ENCODE measurements at places on chromosomes 3 and 15.

DNA sequence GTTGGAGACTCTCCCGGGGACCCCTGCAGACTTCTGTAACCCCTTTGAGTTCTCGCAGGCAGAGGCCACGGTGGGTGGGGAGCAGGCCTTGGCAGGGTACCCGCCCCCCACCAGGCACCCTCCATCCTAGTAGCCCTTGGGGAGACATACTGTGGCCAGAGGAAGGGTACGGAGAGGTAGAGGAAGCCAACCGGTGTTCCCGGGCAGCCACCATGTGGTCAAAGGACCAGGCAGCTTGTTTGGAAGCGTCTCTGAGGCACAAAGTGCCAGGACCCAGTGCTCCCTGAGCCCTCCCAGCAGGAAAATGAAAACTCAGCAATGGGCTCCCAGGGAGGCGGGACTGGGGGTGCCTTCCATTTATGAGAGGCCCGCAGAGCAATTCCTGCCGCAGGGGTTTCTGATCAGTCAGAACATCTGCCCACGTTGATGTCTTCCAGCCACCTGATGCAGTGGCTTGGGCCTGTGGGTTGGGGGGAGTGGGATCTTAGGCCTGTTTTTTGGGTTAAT lies 53.0 kb upstream of the CGNL1 start:
- no peak for DNase-seq

GRCh38 chr3:15040844-15041243 lies 24.3 kb downstream of the MRPS25 start:
- no peak for DNase-seq

DNA sequence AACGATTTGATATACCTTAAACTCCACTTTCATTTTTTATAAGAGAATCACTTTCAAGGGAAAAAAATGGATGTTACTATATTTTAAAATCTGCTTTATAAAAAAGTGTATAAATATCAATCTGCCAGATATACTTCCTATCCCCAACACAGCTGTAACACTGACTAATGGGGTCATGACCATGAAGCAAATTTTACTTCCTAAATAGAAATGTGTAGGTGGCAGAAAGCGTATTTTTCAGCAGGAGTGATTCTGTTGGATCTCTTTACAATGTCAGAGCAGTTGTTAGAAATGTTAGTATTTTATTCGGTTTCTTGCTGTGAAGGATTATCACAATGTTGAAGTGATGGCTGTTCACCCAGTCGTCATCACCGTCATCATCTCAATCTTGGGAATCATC lies 5.5 kb upstream of the C15orf40 start:
- no peak for DNase-seq

GRCh38 chr3:185362850-185363661 lies at the start of gene MAP3K13:
Gene MAP3K13, plus strand, starts transcription at chr3:185363136. Its CDS starts 65,446 bp downstream, at chr3:185428582.
- peak; percentile 96 for DNase-seq

GRCh38 chr3:43997316-43997715 lies 244.4 kb upstream of the TOPAZ1 start:
- DNase-seq, result no peak

DNA sequence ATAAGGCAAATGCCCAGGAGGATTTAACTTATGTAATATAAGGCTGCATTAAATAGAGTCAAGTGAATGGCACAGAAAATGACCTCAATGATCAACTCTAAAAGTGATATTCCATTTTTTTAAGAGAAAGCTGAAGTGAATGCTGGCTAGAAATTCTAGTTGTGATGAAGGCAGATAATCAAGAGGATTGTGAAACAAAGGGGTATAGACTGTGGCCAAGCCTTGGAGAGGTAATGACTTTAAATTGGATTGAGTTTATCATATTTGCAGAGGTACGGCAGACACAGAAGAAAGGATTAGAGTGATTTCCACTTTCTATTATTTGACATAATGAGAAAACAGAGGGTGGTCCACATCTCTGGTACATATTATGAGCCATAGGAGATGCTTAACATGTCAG lies 269.2 kb downstream of the MECOM start:
- no peak for DNase-seq

DNA sequence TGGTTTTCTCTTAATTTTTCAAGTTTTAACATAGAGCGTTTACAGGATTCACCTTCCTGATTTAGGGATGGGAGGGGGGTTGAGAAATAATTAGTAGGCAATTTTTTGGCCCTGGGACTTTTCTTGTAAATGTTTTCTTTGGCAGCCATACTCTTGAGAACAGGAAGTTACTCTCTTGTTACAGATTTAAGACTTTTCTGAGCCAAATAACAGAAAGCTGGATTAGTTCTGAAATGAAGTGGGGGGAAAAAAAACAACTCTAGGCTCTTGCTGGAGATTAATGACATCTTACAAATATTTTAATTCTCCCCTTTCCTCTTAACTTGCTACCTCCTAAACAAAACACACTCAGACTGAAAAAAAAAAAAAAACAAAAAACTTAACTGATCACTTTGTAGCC lies 13.8 kb upstream of the POLR2M start:
- peak; percentile 40 for DNase-seq

DNA sequence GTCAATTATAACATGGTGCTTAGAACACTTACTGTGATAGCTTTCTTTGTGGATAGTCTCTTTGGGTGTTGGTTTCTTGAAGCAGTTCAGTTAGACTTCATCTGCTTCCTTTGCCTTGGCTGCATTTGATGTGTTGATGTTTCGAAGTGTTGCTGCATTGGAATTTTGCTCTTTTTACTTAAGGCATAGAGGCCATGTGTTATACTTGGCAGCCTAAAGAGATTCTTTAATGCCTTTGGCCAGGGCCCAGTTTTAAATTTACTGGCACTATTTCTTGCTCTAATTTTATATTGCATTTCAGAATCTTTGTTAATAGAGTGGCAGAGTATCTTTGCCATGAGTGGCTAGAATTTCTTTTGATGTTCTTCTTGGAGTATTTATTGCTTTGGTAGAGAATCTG lies 21.2 kb downstream of the NR1D2 start:
- no peak for DNase-seq

- DNase-seq, result no peak
Observed at GRCh38 chr3:126256251-126256650, 75.9 kb upstream of the ALDH1L1 start.

DNA sequence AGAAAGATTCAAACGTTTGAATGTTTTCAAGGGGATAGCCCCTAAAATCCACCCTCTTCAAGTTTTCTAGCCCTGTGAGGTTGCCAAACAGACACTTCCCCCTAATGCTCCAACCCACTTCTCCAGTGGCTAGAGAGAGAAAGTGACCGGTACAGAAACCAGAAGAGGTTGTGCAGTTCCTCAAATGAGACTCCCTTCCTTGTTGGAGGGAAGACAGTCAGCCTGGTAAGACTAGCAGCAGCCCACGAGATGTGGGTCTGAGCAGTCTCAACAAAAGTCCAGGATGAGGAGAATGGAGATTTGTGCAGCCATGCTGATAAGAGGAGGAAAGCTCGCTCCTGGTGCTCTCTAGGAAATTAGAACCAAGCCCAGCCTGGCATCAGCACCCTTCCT lies 222.8 kb upstream of the TPRG1 start:
- DNase-seq, result no peak

GRCh38 chr3:117964814-117965213 lies 1069.8 kb downstream of the IGSF11 start:
- no peak for DNase-seq

DNA sequence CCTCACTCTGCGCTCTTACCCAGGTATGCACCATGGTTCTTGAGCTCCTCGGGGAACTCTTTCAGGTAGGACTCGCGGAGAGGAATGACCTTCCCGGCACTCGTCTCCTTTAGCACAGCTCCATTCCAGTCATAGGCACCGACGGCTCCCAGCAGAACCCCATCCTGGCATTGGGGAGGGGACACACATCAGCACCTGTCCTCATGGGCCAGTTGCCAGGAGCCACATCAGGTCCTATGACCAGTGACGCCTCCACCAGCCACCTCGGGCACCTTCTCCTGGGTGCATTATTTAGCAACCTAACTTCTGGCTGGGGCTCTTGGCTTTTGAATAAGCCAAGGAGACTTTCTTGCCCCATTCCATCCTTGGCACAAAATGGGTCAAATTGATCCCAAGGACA lies 61.9 kb downstream of the FEM1B start:
- DNase-seq, result no peak

DNA sequence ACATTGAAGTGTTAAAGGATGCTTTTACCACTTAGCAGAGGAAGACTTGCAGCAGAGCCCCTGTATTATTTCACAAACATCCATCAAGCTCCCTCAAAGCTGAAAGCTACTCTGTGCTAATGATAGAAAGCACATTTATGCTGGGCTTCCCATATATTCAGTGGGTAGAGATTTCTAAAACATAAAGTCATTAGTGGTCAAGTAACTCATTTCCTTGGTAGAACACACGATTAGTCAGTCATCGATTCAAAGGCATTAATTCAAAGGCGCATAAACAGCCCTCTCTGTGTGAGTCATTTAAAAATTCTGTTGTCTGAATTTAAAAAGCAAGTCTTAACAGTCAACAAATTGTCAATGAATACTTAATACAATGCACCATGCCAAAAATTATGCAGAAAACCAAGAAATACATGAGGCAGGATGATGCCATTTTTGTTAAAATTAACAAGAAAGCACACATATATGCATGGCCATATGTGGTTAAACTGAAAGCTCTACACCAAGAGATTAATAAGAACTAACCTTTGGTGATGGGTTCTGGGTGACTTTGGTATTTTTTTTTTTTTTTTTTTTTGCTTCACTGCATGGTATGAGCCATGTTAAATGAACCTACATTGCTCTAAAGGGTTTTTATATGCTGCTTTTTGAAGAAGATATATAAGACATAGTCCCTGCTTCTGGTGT lies 61.7 kb downstream of the LDHAL6B start:
- DNase-seq, result peak; percentile 10

Data from stromal cell of bone marrow (primary cell).